Bronchus fibroblast of lung (primary cell): ENCODE measurements at places on chromosomes 2 and 18. TPM values are rescaled to one million over a fixed set of nuclear protein-coding genes. Genes with fewer than 3 reads are reported as not detected.

Gene CAPN14
- total RNA-seq, result under 0.01 TPM in 2 replicates

Gene AQP12B
- not detected in 2 replicates for total RNA-seq

Gene DOK1
- 20.1 and 23.0 TPM in 2 replicates for total RNA-seq

Gene RBBP8
- total RNA-seq, result 21.7 and 27.1 TPM in 2 replicates

Gene EGR4
- not detected in 2 replicates for total RNA-seq

Gene CNGA3
- total RNA-seq, result not detected in 2 replicates

Gene RFTN2
- total RNA-seq, result 3.5 and 3.7 TPM in 2 replicates

Gene WNT10A
- not detected in 2 replicates for total RNA-seq

Gene LONRF2
- total RNA-seq, result under 0.01 TPM in 2 replicates

Gene SLC40A1
- total RNA-seq, result 1.7 and 2.1 TPM in 2 replicates

Gene GRHL1
- total RNA-seq, result 0.50 and 0.74 TPM in 2 replicates

Gene C2orf81
- total RNA-seq, result 2.4 and 3.7 TPM in 2 replicates

Gene RNU2-63P
- total RNA-seq, result not detected in 2 replicates

Gene CTAGE1
- not detected in 2 replicates for total RNA-seq

Gene TXNDC2
- not detected in 2 replicates for total RNA-seq

Gene ELOA2
- not detected in 2 replicates for total RNA-seq

Gene DHRS9
- total RNA-seq, result not detected in 2 replicates

Gene SPAG16
- total RNA-seq, result 12.1 and 15.3 TPM in 2 replicates
